Renal cortical epithelial cell (primary cell): ENCODE measurements at places on chromosomes 1 and 21.

GRCh38 chr1:235098991-235099390 lies 29.6 kb downstream of the TOMM20 start:
- no peak for DNase-seq

GRCh38 chr21:41764558-41765419 lies 2.1 kb downstream of the RIPK4 start:
- peak; percentile 97 for DNase-seq

DNA sequence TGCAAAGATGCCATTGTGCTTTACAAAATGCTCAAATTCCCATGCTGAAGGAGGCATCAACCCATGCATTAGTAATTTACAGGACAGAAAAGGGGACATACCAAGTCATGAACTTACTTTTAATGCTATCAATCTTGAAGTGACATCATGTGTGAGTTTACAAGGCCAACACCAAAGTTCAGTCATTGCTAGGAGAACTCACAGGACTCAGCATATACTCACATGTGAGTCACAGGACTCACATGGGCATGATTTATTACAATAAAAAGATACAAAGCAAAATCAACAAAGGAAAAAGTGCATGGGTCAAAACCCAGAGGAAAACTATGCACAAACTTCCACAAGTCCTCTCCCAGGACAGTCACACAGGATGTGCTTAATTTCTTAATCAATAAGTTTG lies 1656.0 kb downstream of the MRPL39 start:
- no peak for DNase-seq

DNA sequence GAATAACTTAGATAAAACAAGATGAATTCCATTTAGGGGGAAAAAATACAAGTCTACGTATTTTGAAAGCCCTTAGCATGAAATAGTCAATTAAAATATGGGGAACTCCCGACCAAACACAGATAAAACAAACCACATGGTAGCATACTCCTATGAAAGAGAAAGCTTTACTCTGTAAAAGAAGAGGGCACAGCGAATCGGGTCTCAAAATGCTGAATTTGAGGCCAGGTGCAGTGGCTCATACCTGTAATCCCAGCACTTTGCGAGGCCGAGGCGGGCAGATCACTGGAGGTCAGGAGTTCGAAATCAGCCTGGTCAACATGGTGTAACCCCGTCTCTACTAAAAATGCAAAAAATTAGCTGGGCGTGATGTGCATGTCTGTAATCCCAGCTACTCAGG lies 116.9 kb upstream of the TIAM1 start:
- DNase-seq: no peak

DNA sequence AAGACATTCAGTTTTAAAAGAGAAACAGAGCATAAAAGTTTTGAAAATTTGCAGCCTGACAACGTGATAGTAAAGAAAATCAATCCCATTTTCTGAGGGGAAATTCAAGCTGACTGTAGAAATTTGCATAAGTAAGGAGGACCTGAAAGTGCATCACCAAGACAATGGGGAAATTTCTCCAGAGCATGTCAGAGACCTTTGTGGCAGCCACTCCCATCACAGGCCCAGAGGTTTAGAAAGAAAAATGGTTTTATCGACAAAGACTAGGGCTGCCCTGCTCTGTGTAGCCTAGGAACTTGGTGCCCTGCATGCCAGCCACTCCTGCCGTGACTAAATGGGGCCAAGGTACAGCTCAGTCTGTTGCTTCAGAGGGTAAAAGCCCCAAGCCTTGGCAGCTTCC lies 1640.2 kb upstream of the PRMT6 start:
- no peak for DNase-seq

DNA sequence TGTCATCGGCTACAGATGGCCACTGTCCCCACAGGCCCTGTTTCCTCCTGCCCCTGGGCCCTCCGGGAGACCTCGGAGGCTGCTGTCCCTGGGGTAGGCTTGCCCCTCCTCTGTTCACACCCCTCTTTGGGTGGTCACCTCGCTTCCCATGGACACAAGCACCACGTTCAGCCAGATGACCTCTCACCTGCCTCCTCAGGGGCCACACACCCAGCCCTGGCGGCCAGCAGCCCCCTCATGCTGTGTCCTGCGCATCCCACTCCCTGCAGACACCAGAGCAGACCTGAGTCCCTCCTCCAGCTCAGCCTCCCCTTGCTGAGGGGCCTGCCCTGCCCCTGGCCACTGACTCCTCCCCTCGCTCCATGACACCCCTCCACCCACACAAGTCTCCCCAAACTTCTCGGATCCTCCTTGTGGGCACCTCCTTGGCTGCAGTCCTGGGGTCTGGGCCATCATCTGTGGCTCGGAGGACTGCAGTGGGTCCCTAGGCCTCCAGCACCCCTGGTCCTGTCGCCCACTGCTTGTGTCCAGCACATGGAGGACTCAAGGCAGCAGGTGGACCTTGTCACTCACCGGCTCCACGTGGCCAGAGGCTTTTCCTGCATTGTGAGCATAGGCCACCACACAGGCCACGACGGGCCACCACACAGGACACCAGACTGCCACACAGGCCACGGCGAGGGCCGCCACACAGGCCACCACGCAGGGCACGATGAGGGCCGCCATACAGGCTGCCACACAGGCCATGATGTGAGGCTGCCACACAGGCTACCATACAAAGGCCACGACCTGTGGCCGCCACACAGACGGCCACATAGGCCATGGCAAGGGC lies 51.1 kb downstream of the MORN1 start:
- no peak for DNase-seq

DNA sequence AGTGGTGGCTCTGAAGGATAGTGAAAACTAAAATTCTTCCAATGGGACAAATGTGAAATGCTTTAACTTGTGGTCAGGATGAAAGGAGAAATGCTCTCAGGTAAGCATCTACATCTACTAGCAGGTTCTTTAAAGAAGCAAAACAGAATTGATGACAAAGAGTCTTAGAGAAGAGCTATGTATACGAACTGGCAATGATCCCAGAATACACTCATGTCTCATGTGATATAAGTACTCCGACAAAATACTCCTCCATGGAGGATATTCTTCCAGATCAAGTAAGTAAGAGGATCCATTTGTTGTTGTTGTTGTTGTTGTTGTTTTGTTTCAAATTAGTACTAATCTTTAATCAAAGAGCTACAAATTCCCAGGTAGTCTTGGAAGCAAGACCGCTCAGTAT lies 174.0 kb upstream of the ATP1B1 start:
- DNase-seq: no peak

DNA sequence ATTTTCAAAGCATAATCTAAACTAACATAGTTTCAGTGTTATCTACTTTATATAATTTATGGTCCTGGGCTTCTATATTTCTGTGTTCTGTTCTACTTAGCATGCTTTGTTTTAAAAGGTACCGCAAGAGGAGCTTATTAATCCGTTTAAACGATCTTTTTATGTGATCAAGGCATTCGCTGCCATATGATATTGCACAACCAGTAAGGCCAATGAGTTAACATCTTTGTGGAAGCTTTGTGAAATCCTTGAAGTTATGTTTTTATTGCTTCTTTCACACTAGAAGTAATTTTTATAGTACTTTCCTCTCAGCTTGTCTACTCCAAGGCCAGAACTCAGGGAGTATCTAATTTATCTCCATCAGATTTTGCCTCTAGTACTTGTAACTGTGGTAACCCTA lies 8.9 kb downstream of the LRRC8C start:
- no peak for DNase-seq

GRCh38 chr1:160200786-160201185 lies 4.4 kb upstream of the PEA15 start:
- no peak for DNase-seq

DNA sequence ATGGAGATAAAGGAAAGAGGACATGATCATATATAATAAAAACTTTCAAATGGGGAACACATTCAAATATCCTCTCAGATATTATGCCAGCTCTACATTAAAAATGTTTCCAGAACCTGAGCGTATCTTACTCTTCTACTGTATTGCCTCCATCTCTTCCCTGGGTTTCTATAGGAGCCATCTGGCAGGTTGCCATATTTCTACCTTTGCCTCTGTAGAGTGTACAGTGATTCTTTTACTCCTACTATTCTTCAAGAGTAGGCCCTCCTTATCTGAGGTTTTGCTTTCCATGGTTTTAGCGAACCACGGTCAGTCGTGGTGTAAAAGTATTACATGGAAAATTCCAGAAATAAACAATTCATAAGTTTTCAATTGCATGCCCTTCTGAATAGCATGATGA lies 259.5 kb downstream of the GRIK1 start:
- no peak for DNase-seq

DNA sequence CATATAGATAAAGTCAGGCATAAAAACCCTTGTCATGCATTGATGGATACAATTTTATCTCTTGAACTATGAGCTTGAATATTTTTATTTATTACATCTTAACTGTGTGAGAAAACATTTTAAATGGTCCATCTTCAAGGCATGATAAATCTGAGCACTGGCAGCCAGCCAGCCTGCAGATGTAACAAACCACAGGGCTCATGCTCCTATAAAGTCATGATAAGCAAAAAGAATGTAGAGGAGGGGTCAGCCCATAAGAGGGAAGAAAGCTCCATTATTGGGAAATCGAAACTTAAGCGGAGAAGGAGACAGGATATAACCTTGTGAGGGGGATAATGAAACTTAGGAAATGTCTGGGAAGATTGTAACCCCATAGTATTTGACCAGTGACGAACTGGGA lies 839.0 kb downstream of the LRRIQ3 start:
- DNase-seq: no peak

GRCh38 chr21:44498280-44499210 lies 41.5 kb downstream of the KRTAP10-1 start:
- no peak for DNase-seq

- no peak for DNase-seq
Observed at GRCh38 chr1:31878058-31878457, 60.1 kb downstream of the PTP4A2 start.

GRCh38 chr1:207581496-207582153 lies 63.3 kb upstream of the CR1L start:
- DNase-seq: peak; percentile 13

GRCh38 chr1:15225461-15225860 lies 21.6 kb upstream of the FHAD1 start:
- no peak for DNase-seq

- DNase-seq: peak; percentile 86
Observed at GRCh38 chr1:101314244-101314643, 77.4 kb downstream of the S1PR1 start.

- DNase-seq: peak; percentile 38
Observed at GRCh38 chr1:151062741-151063371, 2.7 kb downstream of the MLLT11 start.

DNA sequence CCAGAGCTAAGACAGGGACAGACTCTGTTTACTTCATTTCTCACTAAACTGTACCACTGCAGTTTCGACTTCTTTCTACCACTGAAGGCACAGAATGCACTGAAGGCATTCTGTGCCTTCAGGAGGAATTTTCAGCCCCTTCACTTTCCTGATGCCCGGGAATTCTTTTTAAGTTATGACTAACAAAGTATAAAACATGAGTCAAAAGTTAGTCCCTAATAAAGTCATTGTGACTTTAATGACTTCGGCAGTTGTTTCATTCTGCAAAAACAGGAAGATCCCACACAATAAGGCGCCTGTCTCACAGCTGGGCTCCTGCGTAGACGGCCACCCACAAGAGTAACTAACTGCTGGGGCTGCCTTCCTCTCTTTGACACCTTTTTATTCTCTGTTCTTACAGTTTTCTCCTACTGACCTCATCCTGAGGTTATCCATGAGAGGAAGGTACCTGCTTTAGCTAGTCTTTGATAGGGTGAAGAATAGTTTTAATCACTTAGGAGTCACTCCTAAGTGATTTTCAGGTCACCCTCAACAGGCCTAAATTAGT lies 183.9 kb upstream of the SGIP1 start:
- DNase-seq: peak; percentile 69

- DNase-seq: peak; percentile 26
Observed at GRCh38 chr1:171754353-171754705, 12.5 kb upstream of the VAMP4 start.

GRCh38 chr1:208809876-208810275 lies 565.7 kb upstream of the PLXNA2 start:
- DNase-seq: peak; percentile 2

- DNase-seq: no peak
Observed at GRCh38 chr21:45635271-45636151, 8.0 kb upstream of the PCBP3 start.

GRCh38 chr21:32163386-32163785 lies 115.5 kb downstream of the MIS18A start:
- DNase-seq: no peak

DNA sequence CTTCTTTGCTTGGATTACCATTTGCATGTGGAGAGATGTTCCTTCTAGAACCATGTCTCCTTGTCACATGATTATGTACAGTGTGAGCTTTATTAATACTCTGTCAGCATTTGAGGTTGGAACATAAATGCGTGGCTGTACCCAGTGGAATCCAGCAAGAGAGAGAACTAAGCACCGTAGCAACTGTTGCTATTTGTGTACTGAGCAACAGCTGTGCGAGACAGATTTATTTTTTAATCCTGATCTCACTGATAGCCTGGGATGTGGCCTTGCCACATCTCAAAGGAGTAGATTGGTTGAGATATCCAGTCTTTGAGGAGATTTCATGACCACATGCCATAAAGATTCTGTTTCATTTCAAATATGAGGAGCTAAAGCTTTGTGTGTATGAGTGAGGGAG lies 43.4 kb downstream of the KIF1B start:
- DNase-seq: peak; percentile 76

GRCh38 chr1:79808816-79809475 lies 802.4 kb upstream of the ADGRL4 start:
- no peak for DNase-seq

GRCh38 chr1:174480324-174480723 lies 32.6 kb downstream of the GPR52 start:
- DNase-seq: no peak

DNA sequence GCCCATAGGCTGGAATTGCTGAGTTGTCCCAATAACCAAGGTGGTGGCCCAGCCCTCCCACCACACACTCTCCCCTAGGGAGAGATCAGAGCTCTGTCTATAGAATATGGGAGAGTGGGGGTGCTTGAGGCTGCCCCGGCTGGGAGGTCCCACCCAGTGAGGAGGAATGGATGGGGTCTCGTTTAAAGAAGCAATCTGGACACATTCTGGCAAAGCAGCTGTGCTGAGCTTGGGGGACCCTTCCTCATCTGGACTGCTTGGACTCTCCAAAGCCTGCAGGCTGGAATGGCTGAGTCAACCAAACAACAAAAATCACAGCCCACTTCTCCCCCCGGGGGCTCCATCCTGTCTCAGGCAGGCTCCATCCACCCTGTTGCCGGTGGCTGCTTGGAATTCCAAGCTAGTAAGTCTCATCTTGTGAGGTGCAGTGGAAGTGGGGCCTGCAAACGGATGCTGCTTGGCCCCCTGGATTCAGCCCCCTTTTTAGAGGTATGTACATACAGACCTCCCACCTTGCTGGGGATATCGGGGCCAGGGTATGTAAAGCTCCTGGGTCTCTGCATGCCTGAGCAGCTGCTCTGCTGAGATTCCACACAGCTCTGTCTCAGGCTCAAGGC lies 67.1 kb upstream of the FAM78B start:
- DNase-seq: no peak

DNA sequence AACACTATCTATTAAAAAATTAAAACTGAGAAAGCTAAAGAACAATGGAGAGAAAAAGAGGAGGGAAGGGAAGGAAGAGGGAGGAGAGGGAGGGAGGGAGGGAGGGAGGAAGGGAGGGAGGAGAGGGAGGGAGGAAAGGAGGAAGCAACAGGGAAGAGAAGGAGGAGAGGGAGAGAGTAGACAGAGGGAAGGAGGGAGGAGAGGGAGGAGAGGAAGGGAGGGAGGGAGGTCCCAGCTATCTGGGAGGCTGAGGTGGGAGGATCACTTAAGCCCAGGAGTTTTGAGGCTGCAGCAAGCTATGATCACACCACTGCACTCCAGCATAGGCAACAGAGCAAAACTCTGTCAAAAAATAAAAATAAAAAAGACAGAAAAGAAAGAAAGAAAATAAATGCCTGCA lies 16.5 kb downstream of the ZBTB17 start:
- DNase-seq: no peak

GRCh38 chr1:3477241-3477995 lies 23.0 kb downstream of the ARHGEF16 start:
- no peak for DNase-seq
